GM04504 (cell line): ENCODE measurements at places on chromosomes 4 and X.
A peak's percentile ranks its signal among the peaks of the same experiment; 100 is the strongest.

- DNase-seq: no peak
Observed at GRCh38 chr4:4226606-4227438, at the start of gene OTOP1. Gene OTOP1, minus strand, starts transcription at chr4:4226929. Its CDS starts 65 bp downstream, at chr4:4226864.

DNA sequence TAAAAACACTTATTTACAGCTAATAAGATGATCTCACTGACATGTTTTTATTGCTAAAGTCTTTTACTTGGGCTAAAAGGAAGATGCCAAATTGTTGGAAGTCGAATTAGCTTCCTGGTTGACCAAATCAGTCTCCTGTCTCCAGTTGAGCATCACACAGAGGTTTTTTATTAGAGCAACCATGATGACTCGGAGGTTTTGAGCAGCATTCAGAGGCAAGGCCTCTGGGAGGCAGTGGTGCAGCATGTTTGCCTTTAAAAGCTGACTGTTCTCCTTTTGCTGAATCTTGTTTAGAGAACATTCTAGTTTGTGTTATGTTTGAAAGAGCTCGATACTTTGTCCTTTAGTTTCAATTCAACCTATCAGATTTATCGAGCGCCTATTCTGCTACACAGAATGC lies 2.1 kb downstream of the UCHL1 start:
- DNase-seq: peak; percentile 54

GRCh38 chr4:7291372-7292114 lies 99.2 kb downstream of the SORCS2 start:
- DNase-seq: no peak

- no peak for DNase-seq
Observed at GRCh38 chr4:87835197-87835596, 2.4 kb downstream of the MEPE start.

GRCh38 chrX:111349101-111349500 lies 62.9 kb downstream of the DCX start:
- DNase-seq: no peak

- DNase-seq: no peak
Observed at GRCh38 chr4:11079171-11079570, 349.5 kb downstream of the HS3ST1 start.

DNA sequence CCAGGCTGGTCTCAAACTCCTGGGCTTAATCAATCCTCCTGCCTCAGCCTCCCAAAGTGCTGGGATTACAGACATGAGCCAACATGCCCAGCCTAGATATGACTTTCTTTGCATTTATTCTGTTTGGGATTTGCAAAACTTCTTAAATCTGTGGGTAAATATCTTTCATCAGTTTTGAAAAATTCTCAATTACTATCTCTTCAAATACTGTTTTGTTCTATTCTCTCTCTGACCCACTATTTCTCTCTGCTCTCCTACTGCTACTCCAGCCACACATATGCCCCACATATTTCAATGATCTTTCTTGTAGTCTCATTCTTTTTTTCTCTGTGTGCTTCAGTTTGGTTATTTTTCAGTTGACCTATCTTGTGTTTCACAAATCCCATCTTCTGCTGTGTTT lies 205.1 kb downstream of the CHIC2 start:
- no peak for DNase-seq

- DNase-seq: no peak
Observed at GRCh38 chr4:1777822-1778641, 15.1 kb upstream of the FGFR3 start.

- no peak for DNase-seq
Observed at GRCh38 chrX:65508851-65509250, 25.7 kb downstream of the LAS1L start.

- no peak for DNase-seq
Observed at GRCh38 chr4:100420571-100420970, 97.3 kb downstream of the EMCN start.

DNA sequence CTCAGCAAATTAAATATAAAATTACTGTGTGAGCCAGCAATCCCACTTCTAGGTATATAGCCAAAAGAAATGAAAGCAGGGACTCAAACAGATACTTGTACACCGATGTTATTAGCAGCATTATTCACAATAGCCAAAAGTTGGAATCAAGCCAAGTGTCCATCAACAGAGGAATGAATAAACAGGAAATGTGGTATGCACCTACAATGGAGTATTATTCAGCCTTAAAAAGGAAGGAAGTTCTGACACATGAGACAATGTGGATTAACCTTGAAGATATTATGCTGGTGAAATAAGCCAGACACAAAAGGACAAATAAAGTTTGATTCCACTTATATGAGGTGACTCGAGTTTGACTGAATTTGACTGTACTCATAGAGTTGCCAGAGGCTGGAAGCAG lies 108.3 kb upstream of the DUSP21 start:
- no peak for DNase-seq

- no peak for DNase-seq
Observed at GRCh38 chrX:21524008-21524407, 134.1 kb downstream of the KLHL34 start.

DNA sequence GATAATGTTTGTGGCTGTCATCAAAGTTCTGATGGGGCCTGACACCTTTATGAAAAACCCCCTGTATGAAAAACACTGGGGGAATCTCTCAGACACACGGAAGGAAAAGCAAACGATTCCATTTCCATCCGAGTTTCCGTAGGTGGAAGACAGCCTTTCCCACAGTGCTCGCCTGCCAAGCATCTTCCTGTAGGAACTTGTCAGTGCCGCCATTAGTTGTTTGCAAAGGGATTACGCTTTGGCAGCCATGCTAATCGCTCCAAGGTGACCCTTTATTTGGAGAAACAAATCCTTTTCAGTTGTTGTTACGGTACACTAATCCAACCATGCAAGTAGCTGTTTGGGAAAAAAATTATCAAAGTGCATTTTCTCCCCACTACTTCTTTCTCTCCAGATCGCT lies 44.4 kb upstream of the STOX2 start:
- no peak for DNase-seq

DNA sequence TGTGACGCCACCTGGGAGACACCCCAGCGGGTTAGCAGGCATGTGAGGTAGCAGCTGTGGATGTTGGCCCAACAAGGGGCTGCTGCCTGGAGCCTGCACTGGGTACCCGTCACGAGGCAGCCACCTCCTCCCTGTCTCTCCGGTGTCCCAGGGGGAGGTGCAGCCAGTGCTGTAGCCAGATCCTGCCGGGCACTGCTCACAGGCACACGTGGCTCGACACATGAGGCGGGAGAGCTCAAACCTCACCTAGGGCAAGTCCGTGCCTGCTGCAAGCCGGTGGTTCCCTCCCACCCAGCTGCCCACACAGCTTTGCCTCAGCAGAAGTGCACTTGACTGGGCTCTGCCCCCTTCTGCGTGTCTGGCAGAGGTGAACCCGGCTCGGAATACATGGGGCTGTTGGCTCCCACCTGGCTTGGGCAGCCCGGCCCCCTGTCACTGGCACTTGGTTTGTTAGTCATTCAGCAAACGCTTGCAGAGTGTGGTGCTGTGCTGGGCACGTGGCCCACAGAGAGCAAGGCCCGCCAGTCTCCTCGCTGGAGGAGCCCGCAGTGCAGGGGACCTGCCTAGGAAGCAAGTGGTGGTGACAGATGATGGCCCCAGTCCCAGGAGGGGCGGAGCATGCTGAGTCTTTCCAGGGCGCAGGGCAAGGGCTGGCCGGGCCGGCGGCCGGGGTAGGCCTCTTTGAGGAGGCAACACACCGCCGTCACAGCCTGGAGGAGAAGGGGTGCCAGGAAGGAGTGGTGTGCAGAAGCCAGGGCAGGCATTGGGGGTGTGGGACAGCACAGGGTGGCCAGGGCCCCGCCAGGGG lies 10.1 kb upstream of the SH3TC1 start:
- DNase-seq: no peak

- DNase-seq: no peak
Observed at GRCh38 chr4:101081695-101082369, 265.5 kb downstream of the PPP3CA start.

DNA sequence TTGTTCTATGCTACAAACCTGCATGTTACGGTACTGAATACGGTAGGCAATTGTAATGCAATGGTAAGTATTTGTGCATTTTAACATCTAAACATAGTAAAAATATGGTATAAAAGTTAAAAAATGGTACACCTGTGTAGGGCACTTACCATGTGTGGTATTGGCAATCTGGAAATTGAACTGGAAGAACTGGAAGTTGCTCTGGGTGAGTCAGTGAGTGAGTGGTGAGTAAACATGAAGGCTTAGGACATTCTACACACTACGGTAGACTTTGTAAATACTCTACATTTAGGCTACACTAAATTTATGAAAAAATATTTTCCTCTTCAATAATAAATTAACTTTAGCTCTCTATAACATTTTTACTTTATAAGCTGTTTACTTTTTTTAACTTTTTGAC lies 78.9 kb downstream of the RRAGB start:
- DNase-seq: no peak

DNA sequence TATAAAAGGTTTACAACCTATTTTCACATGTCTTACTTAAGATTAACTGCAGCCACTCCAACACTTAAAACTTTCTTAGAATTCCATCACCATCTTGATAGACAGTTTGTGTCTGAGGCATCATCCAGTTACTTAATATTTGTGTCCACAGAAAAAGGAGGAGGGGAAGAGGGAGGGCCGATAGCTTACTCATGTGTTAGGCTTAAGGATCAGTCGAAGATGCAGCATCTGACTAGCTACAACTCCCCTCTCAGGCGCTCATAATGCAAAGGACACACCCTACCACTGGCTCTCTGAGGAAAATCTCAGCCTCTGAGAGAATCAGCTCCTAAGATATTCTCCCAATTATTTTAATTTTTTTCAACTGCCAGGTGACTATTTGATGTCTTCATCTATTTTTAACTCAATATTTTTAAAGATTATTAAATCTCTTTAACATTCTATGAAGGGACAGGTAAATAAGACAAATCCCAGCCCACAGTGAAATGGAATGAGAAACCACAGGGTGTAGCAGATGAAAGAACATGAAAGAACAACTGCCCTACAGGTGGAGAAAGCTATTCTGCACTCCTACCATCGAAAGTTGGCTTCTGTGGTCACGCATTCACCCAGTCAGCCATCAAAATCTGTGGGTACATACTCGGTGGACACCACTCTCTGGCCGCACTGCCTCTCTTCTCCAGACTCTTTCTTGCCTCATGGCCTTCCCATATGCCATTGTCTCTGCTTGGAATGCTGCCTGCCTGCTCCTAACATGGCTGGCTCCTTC lies 48.0 kb downstream of the ARAP2 start:
- DNase-seq: no peak

GRCh38 chr4:169295822-169296221 lies 25.1 kb upstream of the SH3RF1 start:
- no peak for DNase-seq

GRCh38 chr4:40055863-40056715 lies 561 bp upstream of the N4BP2 start:
- peak; percentile 61 for DNase-seq

- no peak for DNase-seq
Observed at GRCh38 chrX:49876750-49877149, 2.5 kb upstream of the USP27X start.

GRCh38 chrX:53003111-53003510 lies 44.8 kb upstream of the FAM156A start:
- no peak for DNase-seq

GRCh38 chrX:118437283-118437682 lies 58.3 kb upstream of the DOCK11 start:
- no peak for DNase-seq

DNA sequence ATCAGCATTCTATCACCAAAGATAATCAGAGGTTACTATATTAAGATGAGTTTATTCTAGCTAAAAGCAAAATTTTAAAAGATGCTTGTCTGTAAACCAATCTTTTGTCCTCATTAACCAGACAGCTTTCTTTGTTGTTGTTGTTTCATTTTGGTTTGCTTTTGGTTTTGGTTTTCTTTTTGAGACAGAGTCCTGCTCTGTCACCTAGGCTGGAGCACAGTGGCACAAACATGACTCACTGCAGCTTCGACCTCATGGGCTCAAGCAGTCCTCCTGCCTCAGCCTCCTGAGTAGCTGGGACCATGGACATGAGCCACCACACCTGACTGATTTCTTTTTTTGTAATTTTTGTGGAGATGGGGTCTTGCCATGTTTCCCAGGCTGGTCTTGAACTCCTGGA lies 102.9 kb downstream of the COX18 start:
- no peak for DNase-seq

DNA sequence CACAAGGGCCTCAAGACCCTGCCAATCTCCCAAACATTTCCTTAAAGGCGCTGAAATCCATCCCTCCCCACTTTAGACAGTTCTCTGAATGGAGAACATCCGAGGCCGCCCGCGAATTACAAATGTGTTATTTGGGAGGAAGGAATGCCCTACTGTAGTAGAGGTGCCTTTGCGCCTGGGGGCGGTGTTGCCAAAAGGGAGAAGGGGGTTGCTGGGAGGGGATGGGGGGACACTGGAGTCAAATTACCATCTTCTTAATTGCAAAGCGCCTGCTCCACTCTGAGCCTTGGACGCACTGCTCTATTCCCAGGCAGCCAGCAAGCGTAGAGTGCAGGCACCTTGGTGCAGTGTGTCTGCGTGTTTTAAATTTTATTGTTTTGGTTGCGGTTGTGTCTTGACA lies 2.7 kb downstream of the TMEM255A start:
- no peak for DNase-seq

DNA sequence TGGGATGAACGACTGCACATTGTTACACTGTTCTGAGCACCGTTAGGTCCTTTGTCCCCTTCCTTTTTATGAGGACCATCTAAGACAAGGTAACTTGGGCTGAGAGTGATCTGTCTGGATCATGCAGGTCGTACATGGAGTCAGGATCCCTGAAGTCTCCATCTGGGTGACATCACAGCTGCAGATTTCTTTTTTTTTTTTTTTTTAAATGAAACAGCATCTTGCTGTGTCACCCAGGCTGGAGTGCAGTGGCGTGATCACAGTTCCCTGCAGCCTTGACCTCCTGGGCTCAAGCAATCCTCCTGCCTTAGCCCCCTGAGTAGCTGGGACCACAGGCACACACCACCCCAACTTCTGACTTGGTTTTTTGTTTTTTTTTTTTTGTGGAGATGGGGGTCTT lies 16.5 kb downstream of the SHROOM2 start:
- DNase-seq: no peak

DNA sequence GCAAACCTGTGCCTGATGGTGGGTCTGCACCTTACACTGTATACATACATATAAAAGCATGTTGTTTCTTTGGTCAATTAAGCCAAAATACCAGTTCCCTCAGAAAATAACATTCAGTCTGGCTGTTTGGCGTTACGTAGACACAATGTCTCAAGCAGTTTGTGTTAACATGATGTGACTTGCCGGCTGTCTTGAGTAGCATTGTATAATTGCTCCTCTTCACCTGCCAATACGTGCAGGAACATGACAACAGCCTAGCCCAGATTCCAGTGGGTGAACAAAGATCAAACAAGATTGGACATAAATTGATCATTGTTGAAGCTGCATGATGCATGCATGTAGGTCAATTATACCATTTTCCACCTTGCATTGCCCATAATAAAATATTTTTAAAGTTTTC lies 102.3 kb downstream of the F11 start:
- no peak for DNase-seq

- no peak for DNase-seq
Observed at GRCh38 chr4:139736661-139737060, 71.0 kb downstream of the MGST2 start.

GRCh38 chrX:47633689-47634590 lies 4.2 kb upstream of the CFP start:
- DNase-seq: no peak

DNA sequence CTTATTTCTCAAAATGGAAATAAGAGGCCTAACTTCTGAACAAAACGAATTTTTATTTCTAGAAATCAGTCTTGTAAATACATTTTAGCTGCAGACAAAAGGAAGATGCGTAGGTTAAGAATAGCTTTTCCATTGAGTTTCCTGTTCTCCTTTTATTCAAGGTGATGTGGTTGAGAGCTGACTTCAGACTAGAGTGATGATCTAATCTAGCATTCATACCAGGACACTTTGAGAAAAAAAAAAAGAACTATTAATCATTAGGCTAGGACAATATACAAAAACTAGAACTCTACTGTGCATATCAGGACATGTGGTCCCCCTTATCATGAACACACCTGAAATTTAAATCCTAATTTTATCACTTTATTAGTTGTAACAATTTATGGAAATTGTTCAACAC lies 884.5 kb upstream of the EPHA5 start:
- no peak for DNase-seq
